ENCODE measurements at places on chromosomes 1 and 21. TPM values are rescaled to one million over a fixed set of nuclear protein-coding genes. Genes with fewer than 3 reads are reported as not detected.

OSCP1 gene
- total RNA-seq: 1.3 TPM

SLFNL1 gene
- total RNA-seq: 0.35 TPM

LCE2A gene
- not detected for total RNA-seq

JUN gene
- total RNA-seq: 50.5 TPM

MAB21L3 gene
- total RNA-seq: not detected

TMED5 gene
- 42.9 TPM for total RNA-seq

KPRP gene
- not detected for total RNA-seq

CA6 gene
- 10.1 TPM for total RNA-seq

ZBTB8OS gene
- total RNA-seq: 75.8 TPM

AKNAD1 gene
- not detected for total RNA-seq

CD2 gene
- 444 TPM for total RNA-seq
